Mesothelial cell of epicardium (in vitro differentiated cells): ENCODE measurements at places on chromosomes 2 and 18. TPM values are rescaled to one million over a fixed set of nuclear protein-coding genes. Genes with fewer than 3 reads are reported as not detected.
A peak's percentile ranks its signal among the peaks of the same experiment; 100 is the strongest.

Gene ACTG2
- total RNA-seq: 9.3 to 10.0 TPM (median 9.4 TPM) in 3 replicates

Gene MLPH
- 6.1 to 7.7 TPM (median 7.5 TPM) in 3 replicates for total RNA-seq

Gene RBM44
- 0.60 to 0.72 TPM (median 0.69 TPM) in 3 replicates for total RNA-seq

Gene TMEM200C
- 9.5 to 11.7 TPM (median 11.2 TPM) in 3 replicates for total RNA-seq

Gene PRKAG3
- total RNA-seq: 2.8 to 3.6 TPM (median 2.9 TPM) in 3 replicates

Gene HES6
- 4.2 to 5.1 TPM (median 4.3 TPM) in 3 replicates for total RNA-seq

Gene KRTCAP3
- total RNA-seq: 24.5 to 26.1 TPM (median 25.5 TPM) in 3 replicates

Gene HAAO
- 23.3 to 25.7 TPM (median 25.0 TPM) in 3 replicates for total RNA-seq

Gene TSPYL6
- total RNA-seq: not detected in 3 replicates

DNA sequence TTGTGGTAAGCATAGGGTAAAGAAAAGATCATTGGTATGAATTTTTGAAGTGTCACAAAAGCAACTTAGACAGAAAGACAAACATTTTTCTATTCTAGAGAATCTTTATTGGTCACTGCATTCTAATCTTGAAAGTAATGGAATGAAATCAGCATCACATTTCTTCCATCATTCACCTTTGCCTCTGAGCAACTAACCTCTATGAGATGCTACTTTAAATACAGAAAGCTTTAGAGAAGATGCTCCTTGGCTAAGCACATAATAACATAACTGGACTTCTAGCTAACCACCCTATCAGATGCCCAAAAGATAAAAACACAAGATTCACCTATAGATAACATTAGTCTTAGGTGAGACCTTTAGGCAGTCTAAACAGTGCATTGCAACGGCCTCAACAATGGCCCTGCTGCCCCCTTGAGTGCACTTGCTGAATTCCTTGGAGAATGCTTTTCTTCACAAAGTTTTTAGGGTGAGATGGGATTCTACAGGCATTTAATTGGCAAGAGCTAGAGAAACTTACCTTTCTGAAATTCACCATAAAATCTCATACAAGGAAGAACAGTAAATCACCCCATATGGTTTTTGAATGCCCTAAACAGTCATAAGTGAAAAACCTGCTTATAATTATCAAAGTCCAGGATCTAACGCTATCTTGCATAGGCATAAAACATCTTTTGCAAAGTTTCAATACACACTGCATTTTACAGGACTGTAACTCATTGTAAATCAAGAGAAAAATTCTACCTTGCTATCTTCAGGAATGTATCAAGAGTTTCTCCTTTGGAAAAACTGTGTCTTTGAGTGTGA is 791.3 kb upstream of the CHAC2 start:
- DNase-seq: no peak
- no peaks in the 10 kb centered on the region for H3K27me3 ChIP-seq
- H3K36me3 ChIP-seq: no peaks in the 10 kb centered on the region
- H3K4me1 ChIP-seq: peaks cover 7% of the 10 kb centered on the region
- no peak overlapping the region for H3K27ac ChIP-seq

GRCh38 chr18:37393945-37394609 is 171.5 kb downstream of the CELF4 start:
- H3K4me1 ChIP-seq: peaks cover 9% of the 10 kb centered on the region
- H3K27ac ChIP-seq: no peak overlapping the region
- H3K27me3 ChIP-seq: peaks cover 47% of the 10 kb centered on the region
- no peaks in the 10 kb centered on the region for H3K36me3 ChIP-seq
- peak overlapping the region; percentile 58 for H3K4me3 ChIP-seq

- no peaks in the 10 kb centered on the region for H3K36me3 ChIP-seq
- no peak for DNase-seq
- H3K4me1 ChIP-seq: peaks cover 26% of the 10 kb centered on the region
These were observed 131.7 kb downstream of the DOCK10 start for GRCh38 chr2:224910574-224910925.

GRCh38 chr2:232368311-232368731 is 10.2 kb upstream of the ALPP start:
- peaks cover 12% of the 10 kb centered on the region for H3K4me1 ChIP-seq
- no peak for DNase-seq
- no peaks in the 10 kb centered on the region for H3K36me3 ChIP-seq
- H3K27ac ChIP-seq: no peak overlapping the region
- H3K27me3 ChIP-seq: no peaks in the 10 kb centered on the region
- no peak overlapping the region for H3K4me3 ChIP-seq

DNA sequence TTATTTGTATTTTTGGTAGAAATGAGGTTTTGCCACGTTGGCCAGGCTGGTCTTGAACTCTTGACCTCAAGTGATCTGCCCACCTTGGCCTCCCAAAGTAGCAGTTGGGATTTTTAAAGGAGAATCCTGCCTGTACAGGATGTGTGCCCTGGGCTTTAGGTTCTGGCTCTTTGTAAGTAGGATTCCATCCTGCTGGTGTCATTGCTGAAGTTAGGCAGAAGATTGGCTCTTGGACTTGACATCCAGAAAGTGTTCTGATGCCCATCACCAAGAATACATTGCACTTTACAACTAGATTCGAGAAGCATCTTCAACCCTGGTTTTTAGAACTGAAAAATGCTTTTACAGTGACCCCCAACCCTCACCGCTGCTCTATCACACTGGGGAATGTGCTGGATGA is 4.4 kb upstream of the TWIST2 start:
- peaks cover 85% of the 10 kb centered on the region for H3K27me3 ChIP-seq
- no peak overlapping the region for H3K27ac ChIP-seq
- peaks cover 4% of the 10 kb centered on the region for H3K4me1 ChIP-seq
- no peak overlapping the region for H3K4me3 ChIP-seq
- no peaks in the 10 kb centered on the region for H3K36me3 ChIP-seq
- no peak for DNase-seq

DNA sequence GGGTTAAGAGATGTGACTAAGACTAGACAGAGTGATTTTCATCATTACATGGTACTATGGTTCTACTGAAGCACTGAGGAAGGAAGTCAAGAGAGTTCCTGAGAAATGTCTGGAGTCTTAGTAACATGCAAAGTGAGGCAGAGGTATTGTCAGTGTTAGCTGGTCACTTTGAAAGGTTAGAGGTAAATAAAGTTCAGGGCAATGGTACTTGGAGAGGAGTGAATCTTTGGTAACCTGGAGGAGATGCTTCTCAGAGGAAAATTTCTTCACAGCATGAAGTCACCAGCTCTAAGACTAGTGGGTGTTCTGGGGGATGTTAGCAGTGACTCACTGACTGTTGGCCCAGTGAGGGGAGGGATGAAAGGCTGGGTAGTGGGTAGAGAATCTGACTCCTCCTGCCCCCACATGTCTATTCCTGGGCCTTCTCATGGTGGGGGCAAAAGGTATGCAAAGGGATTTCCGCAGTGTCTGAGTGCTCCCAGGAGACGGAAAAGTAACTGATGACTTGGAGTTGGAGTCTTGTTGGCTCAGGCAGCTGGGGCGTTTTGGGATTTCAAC is 23.3 kb upstream of the IL1RN start:
- H3K36me3 ChIP-seq: no peaks in the 10 kb centered on the region
- H3K27me3 ChIP-seq: peaks cover 23% of the 10 kb centered on the region
- DNase-seq: no peak
- H3K4me3 ChIP-seq: no peak overlapping the region
- no peaks in the 10 kb centered on the region for H3K4me1 ChIP-seq
- H3K27ac ChIP-seq: no peak overlapping the region

- no peaks in the 10 kb centered on the region for H3K27me3 ChIP-seq
- no peak overlapping the region for H3K4me3 ChIP-seq
- no peak overlapping the region for H3K27ac ChIP-seq
- DNase-seq: no peak
These were observed 34.0 kb downstream of the UGP2 start for GRCh38 chr2:63875559-63876245.
